GM23248 (cell line): ENCODE measurements at places on chromosomes 7 and 10. TPM values are rescaled to one million over a fixed set of nuclear protein-coding genes. Genes with fewer than 3 reads are reported as not detected.

The ATOH7 gene
- polyA plus RNA-seq = not detected in 2 replicates

The SRRT gene
- polyA plus RNA-seq = 74.8 and 74.9 TPM in 2 replicates

DNA sequence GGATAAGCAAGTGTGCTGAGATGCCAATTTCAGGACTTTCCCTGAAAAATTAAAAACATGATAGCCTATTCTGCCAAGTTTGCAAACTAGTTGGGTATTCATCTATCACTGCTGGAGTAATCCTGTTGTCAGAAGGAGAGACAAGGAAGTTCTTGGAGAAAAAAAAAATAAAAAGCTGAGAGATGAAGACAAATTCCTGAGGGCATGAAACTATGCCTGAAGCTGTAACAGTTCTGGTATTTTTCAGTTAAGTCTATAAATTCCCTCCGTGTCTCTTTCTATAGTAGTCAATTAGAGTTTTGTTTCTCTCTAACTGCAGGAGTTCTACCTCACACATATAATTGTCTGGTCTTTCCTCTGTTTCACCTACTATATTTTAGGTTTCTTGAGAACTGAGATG is 95.7 kb downstream of the DGKB start:
- peak; percentile 65 for DNase-seq

DNA sequence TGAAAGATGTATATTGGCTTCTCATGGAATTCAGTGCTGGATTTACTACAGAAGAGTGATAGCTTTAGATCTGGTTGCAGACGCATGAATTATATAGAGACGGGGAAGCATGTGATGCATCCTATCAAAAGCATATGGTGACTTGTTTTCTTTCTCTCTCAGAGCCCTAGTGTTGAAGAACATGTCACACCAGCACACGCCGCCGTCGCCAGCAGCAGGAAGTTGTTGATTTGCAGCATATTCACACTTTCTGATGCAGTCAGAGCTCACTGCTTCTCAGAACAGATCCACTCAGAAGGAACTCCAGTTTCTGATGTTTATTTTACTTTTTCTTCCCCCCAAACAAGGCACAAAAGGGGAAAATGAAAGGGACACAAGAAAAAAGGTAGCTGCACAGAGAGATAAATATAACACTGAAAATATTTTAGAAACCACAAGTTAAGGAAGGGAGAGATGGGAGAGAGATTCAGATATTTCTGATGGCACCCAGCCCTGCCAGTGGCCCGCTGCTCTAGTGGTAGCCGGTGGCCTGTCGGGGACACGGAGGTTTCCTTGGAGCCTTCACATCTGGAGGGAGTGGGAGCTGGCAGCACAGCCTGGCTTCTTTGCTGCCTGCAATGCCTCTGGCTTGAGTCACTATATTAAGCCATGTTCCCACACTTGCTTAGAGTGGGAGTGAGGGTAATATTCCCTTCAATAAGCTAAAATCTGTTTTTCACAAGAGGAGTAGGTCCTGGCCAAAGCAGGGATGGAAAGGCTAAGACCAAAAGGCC is 123.2 kb downstream of the NRP1 start:
- peak; percentile 94 for DNase-seq

The HYAL4 gene
- polyA plus RNA-seq = not detected in 2 replicates

The NRAP gene
- polyA plus RNA-seq = not detected in 2 replicates

The RRP12 gene
- 17.5 and 17.6 TPM in 2 replicates for polyA plus RNA-seq

The TCAF2 gene
- 1.9 and 2.7 TPM in 2 replicates for polyA plus RNA-seq

- peak; percentile 79 for DNase-seq
Measured at GRCh38 chr7:84790882-84791281, 396.0 kb downstream of the SEMA3D start.

The PDZD7 gene
- 1.1 and 1.8 TPM in 2 replicates for polyA plus RNA-seq

The PARD3 gene
- 6.3 and 7.7 TPM in 2 replicates for polyA plus RNA-seq

DNA sequence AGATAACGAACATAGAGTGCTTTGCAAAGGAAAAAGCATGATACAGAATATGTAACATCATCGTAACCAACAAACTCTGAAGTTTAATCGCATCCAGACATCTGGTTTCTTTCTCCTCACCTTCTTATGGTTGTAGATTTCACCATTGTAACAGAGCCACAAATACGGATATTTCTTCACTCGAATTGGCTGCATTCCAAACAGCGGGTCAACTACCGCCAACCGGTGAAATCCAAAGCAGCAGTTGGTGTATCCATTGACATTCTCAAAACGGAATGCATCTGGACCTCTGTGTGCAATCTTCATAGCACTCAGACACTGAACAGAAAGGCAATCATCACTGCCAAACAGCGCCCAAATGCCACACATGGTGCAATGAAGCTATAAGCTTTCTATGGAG is 3.4 kb downstream of the ASNS start:
- no peak for DNase-seq

DNA sequence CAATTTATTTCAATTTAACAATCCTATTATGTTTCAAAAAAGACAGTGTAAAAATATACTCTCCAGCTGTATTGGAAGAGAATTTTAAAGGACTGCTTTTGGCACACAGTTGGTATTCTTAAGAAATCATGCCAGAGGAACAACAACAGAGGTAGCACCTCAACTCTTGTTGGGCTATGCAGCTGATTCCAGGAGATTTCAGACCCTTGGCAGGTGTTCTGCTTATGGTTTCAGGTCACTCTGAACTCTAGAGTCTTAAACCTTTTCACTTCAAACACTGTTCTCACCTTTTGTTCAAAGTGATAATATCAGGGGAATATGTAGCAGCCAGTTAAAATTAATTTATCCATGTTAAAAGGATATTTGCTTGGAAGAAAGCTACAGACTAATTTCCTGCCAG is 160.1 kb downstream of the PFKFB3 start:
- no peak for DNase-seq

GRCh38 chr7:82247814-82248433 is 195.7 kb downstream of the CACNA2D1 start:
- peak; percentile 44 for DNase-seq

GRCh38 chr7:129468087-129468486 is 33.9 kb downstream of the STRIP2 start:
- peak; percentile 83 for DNase-seq

The KCNIP2 gene
- 0.15 and 0.24 TPM in 2 replicates for polyA plus RNA-seq

DNA sequence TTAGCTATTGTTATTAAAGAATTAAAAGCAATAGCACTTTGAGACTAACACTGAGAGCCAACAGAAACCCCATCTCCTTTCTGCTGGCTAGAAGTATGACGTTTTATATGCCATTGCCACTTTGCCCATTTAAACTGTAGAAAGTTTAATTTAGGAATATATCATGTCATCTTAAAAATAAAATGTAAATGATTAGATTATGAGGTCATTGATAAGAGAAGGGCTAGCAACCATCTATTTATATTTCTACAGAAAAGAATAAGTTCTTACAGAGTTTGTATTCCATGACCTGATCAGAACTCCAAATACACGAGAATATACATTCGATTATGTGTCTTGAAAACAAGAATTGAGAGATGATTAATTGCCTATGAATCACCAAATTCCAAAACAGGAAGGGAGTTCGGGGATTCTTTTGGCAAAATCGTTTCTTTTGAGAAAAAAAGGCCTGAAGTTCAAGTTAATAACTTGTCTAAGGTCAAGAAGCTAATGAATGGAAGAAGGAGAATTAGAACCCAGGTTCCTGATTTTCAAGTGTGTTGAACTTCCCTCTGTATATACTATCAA is 227.0 kb downstream of the TRIL start:
- peak; percentile 16 for DNase-seq

The RBP4 gene
- polyA plus RNA-seq = 0.46 and 0.90 TPM in 2 replicates

The TFR2 gene
- polyA plus RNA-seq = 0.28 and 0.79 TPM in 2 replicates

DNA sequence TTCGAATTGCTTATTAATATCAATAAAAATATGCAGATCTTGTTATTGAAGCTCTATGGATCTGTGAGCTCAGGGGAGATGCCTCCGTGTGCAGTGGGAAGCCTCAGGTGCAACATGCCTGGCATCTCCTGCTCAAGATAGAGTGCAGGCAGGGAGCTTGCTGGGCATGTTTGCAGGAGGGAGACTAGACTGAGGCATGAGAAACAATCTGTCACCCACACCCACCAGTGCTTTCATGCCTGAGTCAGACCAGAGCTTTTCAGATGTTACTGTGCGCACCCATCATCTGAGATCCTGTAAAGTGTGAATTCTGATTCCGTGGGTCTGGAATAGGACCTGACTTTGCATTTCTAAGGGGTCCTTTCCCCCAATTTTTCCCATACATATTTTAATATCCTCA is 62.0 kb downstream of the ZNF33B start:
- no peak for DNase-seq

The RSPH10B2 gene
- not detected in 2 replicates for polyA plus RNA-seq
